ENCODE measurements at places on chromosomes 7 and 10. TPM values are rescaled to one million over a fixed set of nuclear protein-coding genes. Genes with fewer than 3 reads are reported as not detected.

- no peaks in the 10 kb centered on the region for H3K36me3 ChIP-seq
- H3K27ac ChIP-seq: no peak overlapping the region
- no peaks in the 10 kb centered on the region for H3K27me3 ChIP-seq
- peaks cover 67% of the 10 kb centered on the region for H3K4me1 ChIP-seq
- no peak overlapping the region for H3K4me3 ChIP-seq
Measured at GRCh38 chr10:63431962-63432797, 33.6 kb downstream of the JMJD1C start.

DNA sequence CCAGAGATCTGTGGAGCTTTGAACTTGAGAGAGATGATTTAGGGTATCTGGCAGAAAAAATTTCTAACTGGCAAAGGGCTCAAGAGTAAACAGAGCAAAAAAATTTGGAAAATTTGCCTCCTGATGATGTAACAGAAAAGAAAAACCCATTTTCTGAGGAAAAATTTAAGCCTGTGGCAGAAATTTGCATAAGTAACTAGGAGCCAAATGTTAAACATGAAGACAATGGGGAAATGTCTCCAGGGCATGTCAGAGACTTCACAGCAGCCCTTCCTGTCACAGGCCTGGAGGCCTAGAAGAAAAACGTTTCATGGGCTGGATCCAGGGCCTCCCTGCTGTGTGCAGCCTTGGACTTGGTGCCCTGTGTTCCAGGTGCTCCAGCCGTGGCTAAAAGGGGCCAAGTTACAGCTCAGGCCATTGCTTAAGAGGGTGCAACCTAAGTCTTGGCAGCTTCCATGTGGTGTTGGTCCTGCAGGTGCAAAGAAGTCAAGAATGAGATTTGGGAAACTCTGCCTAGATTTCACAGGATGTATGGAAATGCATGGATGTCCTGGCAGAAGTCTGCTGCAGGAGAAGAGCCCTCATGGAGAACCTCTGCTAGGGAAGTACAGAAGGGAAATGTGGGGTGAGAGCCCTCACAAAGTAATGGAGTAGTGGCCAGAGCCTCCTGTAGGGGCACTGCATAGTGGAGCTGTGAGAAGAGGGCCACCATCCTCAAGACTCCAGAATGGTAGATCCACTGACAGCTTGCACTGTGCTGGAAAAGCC is 8.1 kb downstream of the SEMA3D start:
- no peaks in the 10 kb centered on the region for H3K4me1 ChIP-seq
- no peak overlapping the region for H3K4me3 ChIP-seq

DNA sequence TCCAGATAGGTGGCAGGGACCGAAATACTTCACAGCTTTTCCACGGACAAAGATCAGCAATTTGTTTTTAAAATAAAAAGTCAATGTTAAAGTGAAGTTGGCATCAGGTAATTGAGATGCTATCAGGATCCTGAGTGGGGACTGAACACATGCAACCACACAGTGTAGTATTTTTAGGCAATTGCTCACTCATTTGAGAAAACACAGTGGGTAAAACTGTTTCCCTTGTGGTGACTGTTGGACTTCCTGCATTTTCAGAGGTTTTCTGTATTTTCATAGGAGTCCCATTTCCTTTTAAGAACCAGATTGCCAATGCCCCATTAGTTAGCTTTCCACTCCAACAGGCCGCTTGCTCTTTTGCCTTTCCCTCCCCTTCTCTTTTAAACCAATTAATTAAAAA is 159.5 kb upstream of the ZNF32 start:
- no peaks in the 10 kb centered on the region for H3K36me3 ChIP-seq
- DNase-seq: no peak
- no peaks in the 10 kb centered on the region for H3K27me3 ChIP-seq
- no peak overlapping the region for H3K27ac ChIP-seq

GRCh38 chr7:45199506-45199905 is 41.9 kb downstream of the RAMP3 start:
- H3K4me1 ChIP-seq: peaks cover 8% of the 10 kb centered on the region
- H3K27me3 ChIP-seq: no peaks in the 10 kb centered on the region
- DNase-seq: no peak
- H3K27ac ChIP-seq: no peak overlapping the region
- H3K4me3 ChIP-seq: no peak overlapping the region

- peak overlapping the region; percentile 36 for H3K27ac ChIP-seq
- no peak overlapping the region for H3K4me3 ChIP-seq
- H3K36me3 ChIP-seq: no peaks in the 10 kb centered on the region
- peaks cover 90% of the 10 kb centered on the region for H3K4me1 ChIP-seq
- H3K27me3 ChIP-seq: no peaks in the 10 kb centered on the region
- DNase-seq: no peak
Measured at GRCh38 chr10:74842301-74842954, 16.0 kb downstream of the KAT6B start.

DNA sequence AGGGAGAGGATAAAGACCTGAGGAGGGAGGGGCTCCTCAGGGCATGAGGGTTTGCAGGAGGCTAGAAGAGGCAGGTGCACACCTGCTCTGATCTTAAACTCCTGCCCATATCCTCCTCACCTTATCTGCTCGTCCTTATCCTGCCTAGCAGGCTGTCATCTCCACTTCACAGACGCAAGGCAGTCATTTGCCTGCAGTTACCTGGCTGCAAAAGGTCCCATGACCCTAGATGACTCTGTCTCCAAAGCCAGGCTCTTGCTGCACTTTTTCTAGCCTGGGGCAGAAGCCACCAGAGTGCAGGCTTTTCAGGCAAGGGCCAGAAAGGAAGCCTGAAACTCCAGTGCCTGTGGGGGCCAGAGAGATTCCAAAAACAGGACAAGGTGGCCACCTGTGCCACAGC is 1.7 kb upstream of the ZNF853 start:
- no peaks in the 10 kb centered on the region for H3K27me3 ChIP-seq
- H3K27ac ChIP-seq: no peak overlapping the region
- H3K4me3 ChIP-seq: no peak overlapping the region
- no peaks in the 10 kb centered on the region for H3K36me3 ChIP-seq
- no peak for DNase-seq
- H3K4me1 ChIP-seq: peaks cover 24% of the 10 kb centered on the region

DNA sequence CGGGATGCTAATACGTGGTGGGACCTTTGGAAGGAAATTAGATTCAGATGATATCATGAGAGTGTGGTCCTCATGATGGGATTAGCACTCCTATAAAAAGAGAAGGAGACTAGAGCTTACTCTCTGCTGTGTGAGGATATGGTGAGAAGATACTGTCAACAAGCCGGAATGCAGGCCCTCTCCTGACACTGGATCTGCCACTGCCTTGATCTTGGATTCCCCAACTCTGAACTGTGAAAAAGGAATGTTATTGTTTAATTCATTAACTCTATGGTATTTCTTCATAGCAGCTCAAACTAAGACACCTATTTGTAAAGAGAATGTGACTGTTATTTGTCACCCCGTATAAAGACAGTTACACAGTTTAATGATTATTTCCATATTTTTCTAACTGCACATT is 1227.5 kb upstream of the C7orf33 start:
- no peak overlapping the region for H3K4me3 ChIP-seq
- DNase-seq: no peak
- no peaks in the 10 kb centered on the region for H3K36me3 ChIP-seq
- H3K27me3 ChIP-seq: no peaks in the 10 kb centered on the region

DNA sequence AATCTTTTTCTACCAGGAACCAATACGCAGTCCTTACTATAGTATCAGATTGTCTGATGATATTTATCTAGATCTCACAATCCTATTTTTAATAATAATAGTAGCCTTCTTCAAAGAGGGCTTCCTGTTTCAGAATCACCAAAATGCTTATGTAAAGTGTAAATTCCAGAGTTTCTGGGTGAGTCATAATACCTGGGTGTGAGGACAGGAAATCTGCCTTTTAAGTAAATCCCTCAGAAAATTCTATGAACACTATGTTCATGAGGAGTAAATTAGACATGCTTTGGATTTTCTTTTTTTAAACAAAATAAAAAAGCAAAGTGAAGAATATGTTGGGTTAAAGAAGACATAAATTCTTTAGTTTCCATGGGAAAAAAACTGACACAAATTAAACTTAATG is 20.5 kb downstream of the DKK1 start:
- no peak overlapping the region for H3K4me3 ChIP-seq
- no peaks in the 10 kb centered on the region for H3K27me3 ChIP-seq
- no peaks in the 10 kb centered on the region for H3K36me3 ChIP-seq

DNA sequence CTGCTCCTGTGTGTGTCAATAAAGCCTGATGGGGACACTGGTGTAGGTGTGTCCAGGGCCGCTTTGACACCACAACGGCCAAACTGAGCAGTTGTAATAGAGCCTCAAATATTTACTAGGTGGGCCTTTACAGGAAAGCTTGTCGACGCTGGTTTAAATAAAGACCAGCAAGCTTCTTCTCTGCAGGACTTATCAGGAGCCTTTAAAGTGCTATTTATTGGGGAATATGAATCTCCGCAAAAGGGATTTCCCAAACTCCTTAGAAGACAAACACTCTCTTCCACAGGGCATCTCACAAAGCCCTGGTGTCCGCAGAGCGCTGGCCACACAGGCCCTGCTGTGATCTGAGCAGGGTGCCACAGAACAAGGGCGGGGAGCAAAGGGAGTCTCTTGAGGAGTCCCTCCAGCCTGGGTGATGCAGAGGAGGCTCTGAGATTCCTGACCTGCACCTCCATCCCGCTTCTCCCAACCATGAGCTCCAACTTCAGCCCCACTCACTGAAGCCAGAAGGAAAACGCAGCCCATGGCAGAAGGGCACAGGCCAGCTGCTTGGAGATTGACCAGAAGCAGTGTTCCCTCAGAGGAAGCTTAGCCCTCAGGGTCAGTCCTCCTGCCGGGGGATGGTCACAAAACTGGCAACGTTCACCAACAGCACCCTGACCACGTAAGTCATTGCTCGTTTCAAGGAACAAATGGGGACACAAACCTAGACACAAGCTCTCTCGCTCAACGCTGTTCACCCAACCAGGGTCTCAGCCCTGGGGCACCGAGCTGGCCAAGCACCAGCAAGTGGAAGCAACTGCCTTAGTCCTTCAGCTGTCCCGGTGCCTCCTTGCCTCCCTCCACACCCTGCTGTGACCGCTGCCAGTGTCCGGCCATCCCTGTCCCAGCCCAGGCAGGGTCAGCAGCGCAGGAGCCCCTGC is 129.5 kb downstream of the OAT start:
- no peak overlapping the region for H3K27ac ChIP-seq
- H3K36me3 ChIP-seq: no peaks in the 10 kb centered on the region
- no peaks in the 10 kb centered on the region for H3K27me3 ChIP-seq
- H3K4me3 ChIP-seq: no peak overlapping the region
- no peak for DNase-seq

DNA sequence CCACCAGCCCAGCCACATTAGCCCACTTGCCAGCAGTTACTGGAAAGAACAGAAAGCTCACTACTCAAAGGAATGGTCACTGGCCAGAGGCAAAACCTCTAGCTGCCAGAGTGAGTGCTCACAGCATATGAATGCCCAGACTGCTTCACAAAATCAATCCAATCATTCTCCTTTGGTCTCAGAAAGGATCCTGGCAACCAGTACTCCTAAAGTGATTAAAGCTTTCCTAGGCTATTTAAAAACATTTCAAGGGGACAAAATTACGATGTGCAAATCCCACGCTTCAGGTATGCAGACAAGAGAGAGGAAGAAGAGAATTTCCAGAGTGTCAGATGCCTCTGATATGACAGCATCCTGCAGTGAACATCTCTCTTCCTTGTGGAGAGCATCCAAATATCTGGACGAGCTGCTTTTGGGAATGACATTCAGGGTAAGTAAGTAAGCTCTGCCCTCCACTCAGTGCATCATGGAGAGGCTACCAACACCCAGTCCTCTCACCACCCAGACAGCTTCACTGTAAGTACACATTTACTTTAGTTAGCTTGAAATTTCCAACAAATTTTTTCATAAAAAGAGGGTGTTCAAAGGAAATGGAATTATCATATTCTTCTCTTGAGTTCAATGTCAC is 25.1 kb downstream of the ICA1 start:
- no peaks in the 10 kb centered on the region for H3K27me3 ChIP-seq
- H3K36me3 ChIP-seq: no peaks in the 10 kb centered on the region
- no peaks in the 10 kb centered on the region for H3K4me1 ChIP-seq
- H3K27ac ChIP-seq: no peak overlapping the region
- DNase-seq: no peak

- H3K4me3 ChIP-seq: peak overlapping the region; percentile 85
- H3K27ac ChIP-seq: peak overlapping the region; percentile 92
- no peaks in the 10 kb centered on the region for H3K27me3 ChIP-seq
- H3K36me3 ChIP-seq: no peaks in the 10 kb centered on the region
- no peak for DNase-seq
Measured at GRCh38 chr7:24979470-24979862, 512 bp downstream of the OSBPL3 start.

DNA sequence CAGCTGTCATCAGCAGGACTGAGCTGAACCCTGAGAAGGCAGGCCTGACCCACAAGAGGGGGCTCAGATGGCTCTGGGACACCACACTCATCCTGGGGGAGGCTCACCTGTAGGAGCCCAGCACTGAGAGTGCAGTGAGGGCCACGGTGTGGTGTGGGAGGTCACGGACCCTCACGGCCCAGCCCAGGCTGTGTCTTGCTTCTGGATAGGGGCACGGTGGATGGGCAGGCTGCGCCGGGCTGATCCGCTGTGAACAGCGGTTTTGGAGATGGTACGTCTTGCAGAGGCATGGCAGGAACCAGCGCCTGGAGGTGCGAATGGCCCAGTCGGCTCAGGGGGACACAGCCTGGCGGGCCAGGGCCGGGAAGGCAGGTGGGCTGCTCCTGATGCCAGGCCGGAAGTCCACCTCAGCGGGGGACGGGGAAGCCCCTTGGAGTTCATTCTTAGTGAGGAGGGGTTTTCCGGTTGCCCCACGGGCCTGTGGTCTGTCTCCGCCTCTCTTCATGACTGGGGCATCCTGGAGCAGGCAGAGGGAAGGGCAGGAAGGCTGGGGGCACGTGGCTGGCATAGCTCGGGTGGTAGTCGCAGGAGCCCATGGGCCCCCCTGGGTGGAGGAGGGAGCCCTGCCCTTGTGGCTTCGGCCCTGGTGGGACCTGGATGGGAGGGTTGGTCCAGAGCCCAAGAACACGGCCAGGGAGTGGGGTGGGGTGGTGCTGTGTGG is 112.5 kb downstream of the UNCX start:
- H3K36me3 ChIP-seq: no peaks in the 10 kb centered on the region
- no peak overlapping the region for H3K4me3 ChIP-seq
- H3K27ac ChIP-seq: no peak overlapping the region
- no peak for DNase-seq

GRCh38 chr7:66296001-66296521 is 90.9 kb downstream of the TPST1 start:
- DNase-seq: no peak
- no peaks in the 10 kb centered on the region for H3K4me1 ChIP-seq
- H3K36me3 ChIP-seq: no peaks in the 10 kb centered on the region
- H3K27me3 ChIP-seq: no peaks in the 10 kb centered on the region

- no peak for DNase-seq
- peaks cover 19% of the 10 kb centered on the region for H3K36me3 ChIP-seq
- H3K27me3 ChIP-seq: no peaks in the 10 kb centered on the region
- H3K4me1 ChIP-seq: no peaks in the 10 kb centered on the region
- no peak overlapping the region for H3K4me3 ChIP-seq
Measured at GRCh38 chr7:104136561-104136960, 71.3 kb downstream of the ORC5 start.

Gene ACSM6
- total RNA-seq: not detected

Gene DENND10
- total RNA-seq: 19.1 TPM

Gene GARIN1A
- 2.9 TPM for total RNA-seq

Gene DRGX
- not detected for total RNA-seq

Gene SPOCK2
- total RNA-seq: 12.1 TPM

Gene BHLHA15
- not detected for total RNA-seq

Gene NUDT1
- total RNA-seq: 18.7 TPM

Measured in esophagus muscularis mucosa (tissue), 4 donors.